ENCODE measurements at places on chromosomes 7 and 10.

DNA sequence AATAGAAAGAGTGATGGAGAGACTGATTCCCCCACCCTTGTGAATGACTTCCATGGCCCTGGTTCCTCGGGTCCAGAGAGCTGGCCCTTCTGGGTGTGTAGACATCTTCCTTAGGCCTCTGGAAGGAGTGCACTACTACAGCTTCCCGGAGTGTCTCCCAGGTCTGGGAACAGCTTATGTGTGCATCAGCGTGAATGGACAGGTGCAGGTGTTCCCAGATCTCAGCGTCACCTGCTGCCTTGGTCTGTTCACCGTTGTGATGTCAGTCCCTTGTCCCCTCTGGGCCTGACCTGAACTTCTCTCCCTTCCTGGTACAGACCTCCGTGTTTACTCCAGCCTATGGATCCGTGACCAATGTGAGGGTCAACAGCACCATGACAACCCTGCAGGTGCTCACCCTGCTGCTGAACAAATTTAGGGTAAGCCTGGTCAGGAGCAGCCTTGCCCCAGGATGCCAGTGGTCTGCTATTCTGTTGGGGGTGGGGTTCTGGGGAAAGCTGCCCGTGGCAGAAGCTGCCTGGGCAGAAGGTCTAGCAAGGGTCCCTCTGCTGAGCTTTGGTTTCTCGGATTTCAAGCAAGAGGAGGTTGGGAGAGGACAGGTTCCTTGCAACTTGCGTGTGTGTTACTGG lies 10.5 kb upstream of the DEPP1 start:
- DNase-seq, result no peak

DNA sequence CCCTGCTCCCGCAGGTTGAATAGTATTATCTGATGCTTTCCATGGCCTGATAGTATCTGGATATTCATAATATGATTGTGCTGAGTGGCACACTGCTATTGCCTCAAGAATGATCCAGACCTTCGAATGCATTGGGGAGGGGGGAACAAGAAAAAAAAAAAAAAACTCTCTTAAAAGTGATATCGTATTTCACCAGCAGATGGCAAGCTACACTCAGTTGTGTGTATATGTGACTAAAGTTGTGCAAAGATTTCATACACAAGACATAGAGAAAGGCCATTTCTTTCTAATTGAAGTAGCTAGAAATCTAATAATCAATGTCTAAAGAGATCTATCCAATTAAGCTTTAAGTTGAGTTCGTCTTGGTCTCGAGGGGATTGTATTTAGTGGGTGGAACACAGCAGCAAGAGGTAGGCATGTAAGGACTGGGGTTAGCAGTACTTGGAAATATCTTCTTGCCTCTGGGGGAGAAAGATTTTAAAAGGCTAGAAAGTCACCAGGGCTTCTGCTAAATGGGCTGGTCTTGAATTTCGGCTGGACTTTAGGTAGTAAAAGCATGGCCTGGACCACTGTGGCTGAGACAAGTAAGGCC lies 15.3 kb downstream of the SFRP4 start:
- peak; percentile 79 for DNase-seq

DNA sequence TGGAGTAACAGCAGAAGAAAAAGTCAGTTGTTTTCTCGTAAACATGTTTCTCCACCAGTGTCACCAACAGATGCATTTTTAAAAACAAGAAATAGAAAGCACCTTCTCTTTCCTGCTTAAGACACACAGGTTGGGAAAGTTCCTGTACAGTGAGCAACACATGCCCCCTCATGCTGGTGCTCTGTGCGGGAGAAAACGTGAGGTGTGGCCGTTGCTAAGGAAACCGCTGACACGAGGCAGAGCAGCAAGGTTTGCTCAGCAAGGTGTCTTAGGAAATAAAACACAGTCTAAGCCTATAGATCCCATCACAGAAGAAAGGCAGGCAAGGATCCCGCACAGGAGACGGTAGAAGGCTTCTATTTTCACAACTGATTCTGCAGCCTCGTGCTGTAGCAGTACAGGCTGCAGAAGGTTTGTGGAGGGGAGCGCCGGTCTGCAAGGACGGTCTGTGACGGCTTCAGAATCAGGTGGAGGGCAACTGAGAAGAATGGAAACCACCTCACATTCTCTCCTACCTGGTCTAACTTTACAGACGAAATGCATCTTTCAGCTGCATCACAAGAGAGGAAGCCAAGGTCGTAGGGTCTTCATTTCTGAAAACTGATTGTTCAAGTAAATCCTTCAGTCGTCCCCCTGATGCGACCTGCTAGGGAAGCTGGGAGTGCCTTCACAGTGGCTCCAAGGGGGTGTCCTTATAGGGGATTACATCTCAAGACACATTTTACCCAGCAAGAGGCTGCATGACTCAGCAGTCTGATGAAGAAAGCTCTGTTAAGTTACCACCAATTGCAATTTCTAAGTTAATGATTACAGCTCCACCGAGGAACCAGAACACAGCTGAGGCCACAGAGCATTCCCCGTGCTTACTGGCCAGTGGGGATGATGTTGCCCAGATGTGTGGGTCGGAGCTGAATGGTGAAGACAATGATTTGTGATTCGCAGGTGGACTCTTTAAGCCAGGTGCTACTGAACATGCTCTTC lies 150.7 kb upstream of the KLF14 start:
- no peak for DNase-seq

GRCh38 chr7:82057476-82057875 lies 287.6 kb upstream of the HGF start:
- DNase-seq, result no peak

GRCh38 chr7:106001886-106002285 lies 38.8 kb downstream of the CDHR3 start:
- DNase-seq, result no peak
